ENCODE measurements at places on chromosomes 1 and 21.

DNA sequence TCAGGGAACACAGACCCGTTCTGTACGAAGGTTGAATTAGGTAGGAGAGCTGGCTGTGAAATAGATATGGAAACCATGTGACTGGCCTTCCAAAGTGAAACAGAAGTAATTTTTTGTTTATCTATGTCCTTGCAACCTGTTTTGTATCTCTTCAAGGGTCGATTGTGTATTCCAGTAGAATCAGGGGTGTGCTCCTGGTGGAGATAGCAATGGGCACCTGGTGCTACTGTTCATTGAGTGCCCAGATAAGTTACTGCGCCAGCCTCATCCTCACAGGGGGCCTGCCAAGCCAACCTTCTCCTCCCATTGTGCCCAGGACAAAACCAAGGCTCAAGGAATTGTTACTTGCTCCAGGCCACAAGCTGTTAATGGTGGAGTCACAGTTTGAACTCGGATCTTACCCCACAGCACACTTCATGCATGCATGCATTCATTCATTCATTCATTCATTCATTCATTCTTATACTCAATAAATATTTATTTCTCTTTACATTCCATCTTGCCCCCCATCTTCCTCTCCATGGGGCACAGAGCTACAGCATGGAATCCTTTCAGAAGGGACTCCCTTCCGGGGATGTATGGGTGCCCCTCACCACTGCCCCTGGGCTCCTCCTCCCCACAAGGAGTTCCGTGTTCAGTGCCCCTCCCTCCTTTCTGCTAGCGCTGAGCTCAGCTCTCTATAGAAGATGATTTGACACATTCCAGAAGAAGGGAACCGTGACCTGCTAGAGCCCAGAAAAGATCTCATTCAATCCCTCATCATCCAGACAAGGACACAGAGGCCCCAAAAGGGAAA lies 24.0 kb downstream of the ADORA1 start:
- DNase-seq, result no peak

DNA sequence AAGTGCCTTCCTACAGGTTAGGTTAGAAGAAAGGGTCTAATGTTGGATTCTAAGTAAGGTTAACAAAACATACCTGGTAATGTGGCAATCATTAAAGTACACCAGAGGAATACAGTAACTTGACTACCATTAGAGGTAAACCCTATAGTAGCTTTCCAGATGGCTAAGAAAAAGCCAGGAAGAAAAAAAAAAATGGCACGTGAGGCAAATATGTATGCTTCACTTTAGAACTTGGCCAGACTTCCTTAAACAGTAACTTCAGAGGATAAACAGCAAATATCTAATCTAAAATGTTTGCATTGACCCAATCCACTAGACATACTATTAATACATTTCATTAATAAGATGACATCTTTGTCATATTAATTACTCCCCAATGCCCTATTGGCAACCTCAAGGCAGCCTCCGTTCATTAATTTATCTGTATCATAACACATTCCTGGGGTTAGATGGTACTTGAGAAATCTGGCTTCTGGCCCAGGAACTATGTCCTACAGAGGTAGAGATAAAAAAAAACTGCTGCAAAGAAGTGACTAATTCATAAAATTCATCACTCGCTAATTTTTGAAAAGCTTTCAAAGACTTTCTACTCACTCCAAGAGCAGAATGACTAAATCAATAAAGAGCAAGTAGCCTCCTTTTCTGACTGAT lies 5.8 kb downstream of the DCAF8 start:
- no peak for DNase-seq

DNA sequence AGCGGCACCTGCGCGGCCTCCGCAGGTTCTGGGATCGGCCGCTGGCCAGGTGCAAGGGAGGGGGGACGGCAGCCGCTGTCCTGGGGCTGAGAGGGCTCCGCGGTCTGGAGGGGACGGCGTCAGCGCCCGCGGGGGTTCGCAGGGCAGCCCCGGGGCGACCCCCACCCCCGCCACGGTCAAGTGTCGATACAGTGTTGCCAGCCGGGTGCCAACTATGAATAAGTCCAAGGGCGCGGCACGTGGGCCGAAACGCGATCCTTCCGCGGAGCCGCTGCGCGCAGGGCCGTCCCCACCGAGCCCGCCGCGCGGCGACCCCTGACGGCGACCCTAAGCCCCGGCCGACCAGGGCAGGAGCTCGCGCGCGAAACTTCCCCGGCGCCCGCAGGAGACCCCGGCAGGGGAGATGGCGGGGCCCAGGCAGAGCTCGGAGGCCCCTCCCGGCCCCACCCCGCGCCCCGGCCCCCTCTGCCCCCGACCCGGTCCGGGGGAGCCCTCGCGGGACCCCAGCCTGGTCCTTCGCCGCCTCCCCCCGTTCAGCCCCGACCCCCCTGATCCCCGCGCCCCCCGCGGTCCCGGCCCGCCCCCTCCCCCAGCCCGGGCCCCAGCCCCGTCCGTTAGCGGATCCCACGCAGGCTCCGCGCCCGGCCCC lies 586 bp upstream of the AGPAT3 start:
- DNase-seq, result peak; percentile 30

GRCh38 chr1:36092166-36092797 lies 3.6 kb downstream of the ADPRS start:
- no peak for DNase-seq
